ENCODE measurements at places on chromosomes 1 and 21. TPM values are rescaled to one million over a fixed set of nuclear protein-coding genes. Genes with fewer than 3 reads are reported as not detected.

DNA sequence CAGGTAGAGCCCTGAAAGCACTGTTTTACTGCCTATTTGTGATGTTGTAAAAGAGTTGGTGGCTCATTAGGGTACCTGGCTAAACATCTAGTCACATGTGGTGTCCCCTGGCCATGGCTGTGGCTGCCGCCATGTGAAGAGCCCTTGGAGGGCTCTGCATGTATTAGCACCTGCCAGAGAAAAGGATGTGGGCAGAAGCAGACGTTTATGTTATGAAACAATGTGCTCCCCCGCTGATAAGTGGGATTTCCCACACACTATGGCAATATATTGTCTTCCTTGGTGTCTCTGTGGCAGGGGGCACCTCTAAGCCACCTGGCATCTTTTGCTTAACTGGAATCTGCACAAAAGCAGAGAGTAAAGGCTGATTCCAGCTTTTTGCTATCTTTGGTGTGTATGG lies 9.6 kb downstream of the TENT5C start:
- peak; percentile 45 for DNase-seq

GRCh38 chr1:113758631-113759332 lies 504 bp downstream of the PHTF1 start:
- peak; percentile 69 for DNase-seq

GRCh38 chr1:166952002-166952746 lies 23.2 kb downstream of the ILDR2 start:
- no peak for DNase-seq

- peak; percentile 2 for DNase-seq
Measured at GRCh38 chr1:241677201-241677600, 25.1 kb downstream of the WDR64 start.

GRCh38 chr1:58000116-58000515 lies 546.4 kb downstream of the OMA1 start:
- DNase-seq, result no peak

DNA sequence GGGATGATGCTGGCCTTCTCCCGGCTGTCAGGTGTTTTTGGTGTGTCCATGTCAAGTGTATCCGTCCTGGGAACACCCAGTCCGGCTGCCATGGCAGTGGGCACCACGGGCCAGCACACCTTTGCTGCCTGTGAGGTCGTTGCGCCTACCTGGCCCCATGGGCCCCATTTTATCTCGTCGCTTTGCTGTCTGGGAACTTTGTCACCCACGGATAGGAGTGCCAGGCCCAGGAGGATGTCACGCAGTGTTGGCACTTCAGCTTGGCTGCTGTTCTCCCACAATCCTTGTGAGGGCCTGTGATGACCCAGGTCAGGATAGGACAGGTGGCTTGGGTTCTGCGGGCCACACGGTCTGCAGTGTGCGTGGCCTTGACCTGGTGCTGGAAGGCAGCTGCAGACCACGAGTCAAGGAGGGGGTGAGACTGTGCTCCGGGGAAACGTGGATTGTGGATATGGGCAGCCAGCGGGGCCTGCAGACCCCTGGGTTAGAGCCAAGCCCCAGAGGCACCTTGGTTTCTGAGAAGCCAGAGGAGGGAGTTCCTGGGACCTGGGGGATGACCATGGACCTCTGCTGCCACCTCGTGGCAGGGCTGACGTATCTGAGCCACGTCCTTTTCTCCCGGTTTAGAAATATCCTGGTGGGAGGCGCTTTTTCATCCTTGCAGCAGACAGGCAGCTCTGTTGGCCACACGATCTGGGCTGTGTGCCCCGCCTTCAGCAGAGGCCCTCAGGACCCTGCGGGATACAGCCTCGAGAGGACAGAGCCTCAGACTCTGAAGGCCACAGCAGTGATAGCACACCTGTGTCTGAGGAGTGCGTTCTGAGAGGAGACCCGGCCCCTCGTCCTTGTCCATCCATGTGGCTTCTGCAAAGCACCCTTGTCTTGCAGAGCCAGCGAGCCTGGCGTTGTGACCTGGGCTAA lies 161.1 kb upstream of the COL6A1 start:
- peak; percentile 52 for DNase-seq

DNA sequence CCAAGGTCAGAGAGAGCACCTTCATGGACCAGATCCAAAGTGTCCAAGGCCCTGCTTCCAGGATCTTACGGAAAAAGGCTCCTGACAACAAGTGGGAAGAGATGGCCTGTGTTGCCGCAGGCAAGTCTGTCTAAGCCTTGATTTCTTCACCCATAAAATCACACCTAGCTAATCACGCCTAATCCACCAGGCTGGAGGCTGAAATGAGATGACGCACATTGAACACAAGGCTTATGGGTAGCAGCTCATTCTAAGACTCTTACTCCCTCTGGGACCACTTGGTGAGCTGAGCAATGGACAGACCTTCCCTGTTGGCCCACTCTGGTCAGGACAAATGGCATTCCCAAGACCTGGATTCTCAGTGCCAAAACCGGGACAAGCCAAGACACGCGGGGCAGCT lies 38.2 kb downstream of the GRIK3 start:
- no peak for DNase-seq

DNA sequence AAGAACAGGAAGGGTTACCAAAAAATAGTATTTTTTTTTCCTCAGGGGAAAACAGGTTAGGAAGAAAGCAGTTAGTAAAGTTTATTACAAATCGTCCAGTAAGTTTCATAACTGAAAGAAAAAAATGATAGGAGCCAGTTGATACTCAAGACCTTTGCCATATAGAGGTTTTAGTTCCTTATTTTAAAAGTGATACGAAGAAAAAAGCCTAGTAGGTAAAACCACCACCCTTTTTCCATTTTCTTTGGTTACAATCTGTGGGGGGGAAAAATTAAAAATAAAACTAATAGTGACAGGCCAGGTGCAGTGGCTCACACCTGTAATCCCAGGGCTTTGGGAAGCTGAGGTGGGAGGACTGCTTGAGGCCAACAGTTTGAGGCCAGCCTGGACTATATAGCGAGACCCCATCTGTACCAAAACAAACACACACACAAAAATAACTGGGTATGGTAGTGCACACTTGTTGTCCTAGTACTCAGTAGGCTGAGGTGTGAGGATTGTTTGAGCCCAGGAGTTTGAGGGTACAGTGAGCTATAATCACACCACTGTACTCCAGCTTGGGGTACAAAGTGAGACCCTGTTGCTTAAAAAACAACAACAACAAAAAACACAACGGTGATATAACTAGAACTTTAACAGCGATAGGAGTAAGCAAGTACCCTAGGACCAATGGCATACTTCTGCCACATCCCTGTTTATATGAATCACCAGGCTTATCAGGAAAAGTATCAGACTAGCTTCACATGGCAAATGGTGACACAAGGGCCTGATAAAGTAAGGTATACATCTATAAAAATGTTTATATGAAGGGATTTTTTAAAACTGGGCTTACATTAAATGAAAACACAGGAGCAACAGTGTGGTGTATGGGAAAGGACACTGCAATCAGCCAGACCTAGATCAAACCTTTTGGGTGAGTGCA lies 5.4 kb downstream of the TMEM59 start:
- DNase-seq, result peak; percentile 19

GRCh38 chr1:27517907-27518718 lies 28.1 kb upstream of the WASF2 start:
- no peak for DNase-seq

GRCh38 chr1:81232420-81232819 lies 568.3 kb upstream of the ADGRL2 start:
- no peak for DNase-seq

DNA sequence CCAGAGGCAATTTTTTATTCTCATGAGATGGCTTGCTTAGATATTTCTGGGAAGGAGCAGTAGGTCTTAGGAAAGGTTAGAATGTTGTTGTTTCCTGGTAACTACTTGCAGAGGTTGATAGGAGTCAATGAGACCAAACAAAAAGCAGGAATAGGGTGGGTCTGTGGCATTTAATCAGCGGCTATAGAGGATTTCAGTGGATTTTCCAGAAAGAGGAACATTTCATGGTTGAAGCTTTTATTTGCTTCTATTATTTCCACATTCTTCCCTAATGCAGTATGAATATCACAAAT lies 111.3 kb upstream of the PALMD start:
- no peak for DNase-seq

DNA sequence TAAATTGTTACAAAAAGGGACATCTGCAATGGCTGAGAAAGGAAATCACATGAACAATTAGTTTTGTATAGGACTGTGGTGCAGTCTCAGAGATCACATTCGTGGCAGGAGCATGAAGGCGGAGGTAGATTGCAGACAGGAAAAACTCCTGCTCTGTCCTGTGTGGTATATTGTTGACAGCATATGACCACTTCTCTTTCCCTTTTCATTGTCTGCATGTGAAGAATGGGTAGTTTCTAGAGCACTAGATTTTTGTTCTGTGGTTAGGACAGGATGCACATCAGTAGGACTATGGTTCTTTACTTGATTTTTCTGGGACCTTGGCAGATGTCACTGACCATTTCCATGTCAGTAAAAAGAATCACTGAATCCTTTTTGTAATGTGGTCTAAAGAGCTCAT lies 625.9 kb upstream of the PKN2 start:
- no peak for DNase-seq

DNA sequence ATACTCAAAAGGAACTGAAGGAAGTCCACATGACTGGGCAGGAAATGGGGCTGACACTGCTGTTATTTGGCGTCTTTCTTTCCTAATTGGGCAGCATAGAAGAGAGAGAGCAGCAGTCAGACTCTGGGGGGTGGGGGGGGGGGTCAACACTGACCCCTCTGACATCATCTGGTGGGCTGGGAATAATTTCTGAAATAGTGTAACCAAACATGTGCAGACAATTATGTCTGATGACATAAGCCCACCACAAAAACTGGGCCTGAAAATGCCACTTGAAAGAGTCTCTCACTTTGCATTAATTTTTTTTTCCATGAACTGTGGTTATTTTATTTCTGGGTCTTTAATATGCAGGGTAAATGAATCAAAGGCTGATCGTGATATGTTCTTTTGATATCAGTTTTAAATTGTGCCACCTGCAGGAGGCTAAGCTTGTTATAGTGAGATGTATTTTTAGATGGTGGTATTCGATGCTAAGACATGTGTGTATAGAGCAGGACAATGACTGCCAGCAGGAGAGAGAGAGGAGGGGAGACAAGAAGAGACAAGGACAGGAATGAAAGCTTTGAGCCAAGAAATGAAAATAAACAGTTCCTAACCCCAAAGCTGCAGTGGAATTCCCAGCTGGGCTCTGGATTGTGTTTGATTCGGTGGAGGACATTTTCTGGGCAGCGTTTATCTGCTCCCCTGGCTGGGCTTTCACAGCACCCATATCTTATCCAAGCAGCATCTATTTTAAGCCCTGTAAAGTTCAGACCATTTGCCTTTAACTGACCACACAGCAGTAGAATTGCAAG lies 264.7 kb downstream of the PBX1 start:
- DNase-seq, result no peak

Gene NAV1
- polyA plus RNA-seq, result 1.2 TPM

Gene TM2D1
- polyA plus RNA-seq, result 74.1 TPM

Gene RXFP4
- polyA plus RNA-seq, result not detected

Gene TSEN15
- polyA plus RNA-seq, result 38.3 TPM

Gene PHC2
- 25.4 TPM for polyA plus RNA-seq

Gene PDE4B
- polyA plus RNA-seq, result 126 TPM

Gene SEC16B
- polyA plus RNA-seq, result not detected

Gene CELA3A
- not detected for polyA plus RNA-seq

Gene PLPPR4
- not detected for polyA plus RNA-seq
